ENCODE measurements at places on chromosomes 7 and 10.

DNA sequence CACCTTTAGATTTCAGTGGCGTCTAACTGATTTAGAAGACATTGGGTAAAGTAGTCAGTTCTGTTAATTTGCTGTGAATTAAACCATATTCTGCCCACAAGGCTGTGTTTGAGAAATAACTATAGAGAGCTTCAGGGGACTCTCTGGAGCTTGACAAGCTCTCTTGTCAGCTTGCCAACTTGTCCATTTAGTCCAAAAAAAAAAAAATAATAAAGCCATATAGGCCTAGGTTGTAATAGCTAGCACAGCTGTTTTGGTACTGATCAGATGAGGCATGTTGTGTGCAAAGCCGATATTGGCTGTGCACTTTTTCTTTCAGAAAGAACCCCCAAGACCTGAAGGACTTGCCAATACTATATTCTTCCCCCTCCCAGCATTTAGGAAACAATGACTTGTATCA lies 20.2 kb upstream of the ZNF282 start:
- no peak for DNase-seq

DNA sequence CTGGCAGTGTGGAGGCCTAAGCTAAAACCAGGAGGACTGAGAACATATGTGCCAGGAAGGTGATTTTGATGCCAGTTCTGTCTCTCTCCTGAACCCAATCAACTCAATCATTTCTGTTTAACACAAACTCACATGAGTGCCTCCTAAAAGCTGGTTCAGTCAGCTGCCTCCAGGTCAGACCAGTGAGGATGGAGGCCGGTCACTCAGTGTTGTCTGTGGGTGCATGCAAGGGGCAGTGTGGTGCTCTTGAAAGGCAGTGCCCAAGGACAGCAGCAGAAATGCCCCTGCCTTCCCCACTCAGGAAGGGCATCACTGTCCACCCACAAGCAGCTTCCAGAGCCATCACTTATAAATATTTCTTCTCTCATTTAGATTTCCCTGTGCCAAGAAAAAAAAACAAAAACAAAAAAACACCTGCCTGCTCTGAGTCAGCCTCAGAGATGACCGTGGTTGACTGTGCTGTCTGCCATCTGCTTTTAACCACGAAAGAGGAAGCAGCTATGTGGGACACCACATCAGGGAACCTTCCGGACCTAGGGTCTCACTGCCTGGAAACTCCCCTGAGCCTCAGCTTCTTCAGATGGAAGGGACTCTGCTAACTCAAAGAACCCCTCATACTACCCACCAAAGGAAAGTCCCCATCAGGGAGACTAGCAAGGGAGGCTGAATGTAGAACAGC lies 39.1 kb downstream of the VOPP1 start:
- DNase-seq, result no peak

DNA sequence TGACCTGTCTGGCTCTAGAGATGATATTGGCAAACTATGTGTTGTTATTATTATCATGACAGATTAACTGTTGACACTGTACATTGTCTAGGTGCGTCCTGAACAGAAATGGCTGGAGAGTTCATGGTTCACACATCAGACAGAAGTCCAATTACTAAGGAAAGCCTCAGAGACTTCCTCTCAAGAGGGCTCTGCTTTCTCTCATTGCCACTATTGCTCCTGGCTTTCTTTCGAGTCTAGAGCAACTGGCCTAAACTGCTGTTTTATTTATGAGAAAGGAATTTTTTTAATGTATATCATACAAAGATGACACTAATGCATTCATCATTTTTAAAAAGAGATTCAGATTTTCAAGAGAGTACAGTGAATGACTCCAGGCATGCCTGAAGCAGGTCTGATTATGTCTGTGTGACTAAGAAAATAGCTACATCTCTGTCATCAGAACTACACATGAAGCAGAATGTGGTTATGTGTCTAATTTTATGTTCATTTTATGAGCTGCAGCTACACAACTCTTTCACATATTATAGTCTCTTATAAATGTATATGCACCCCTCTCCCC lies 30.4 kb downstream of the NRCAM start:
- no peak for DNase-seq

- no peak for DNase-seq
Observed at GRCh38 chr7:139635526-139636302, 112.2 kb downstream of the CLEC2L start.

GRCh38 chr10:114087255-114087654 lies 43.6 kb downstream of the ADRB1 start:
- no peak for DNase-seq

Data from NCI-H187 (cell line).